ENCODE measurements at places on chromosomes 3 and 15. TPM values are rescaled to one million over a fixed set of nuclear protein-coding genes. Genes with fewer than 3 reads are reported as not detected.

Gene CAV3
- not detected for total RNA-seq

Gene PDE12
- total RNA-seq = 24.0 TPM

Gene P3H2
- total RNA-seq = 1.8 TPM

DNA sequence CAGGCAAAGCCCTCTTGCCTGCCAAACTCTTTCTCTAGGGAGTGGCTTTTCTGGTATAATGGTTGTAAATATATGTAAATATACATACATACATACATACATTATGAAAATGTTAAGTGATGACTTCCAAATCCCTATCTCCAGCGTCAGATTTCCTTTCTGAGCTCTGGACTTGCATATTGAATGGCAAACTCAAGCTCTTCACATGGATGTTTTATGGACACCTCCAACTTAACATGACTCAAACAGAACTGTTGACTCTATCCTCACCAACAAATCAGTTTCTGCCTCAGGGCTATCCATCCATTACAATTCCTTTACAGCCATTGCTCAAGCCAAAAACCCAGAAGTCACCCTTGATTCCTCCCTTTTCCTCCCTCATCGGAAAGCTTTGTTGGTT, 45.1 kb downstream of the ADAMTSL3 start:
- no peak for DNase-seq
- H3K4me1 ChIP-seq = no peaks in the 10 kb centered on the region
- H3K36me3 ChIP-seq = no peaks in the 10 kb centered on the region
- no peak overlapping the region for H3K4me3 ChIP-seq
- H3K27me3 ChIP-seq = no peaks in the 10 kb centered on the region
- no peak overlapping the region for H3K27ac ChIP-seq

GRCh38 chr3:12797124-12797891, 828 bp downstream of the CAND2 start:
- H3K4me1 ChIP-seq = no peaks in the 10 kb centered on the region
- H3K27me3 ChIP-seq = no peaks in the 10 kb centered on the region
- no peaks in the 10 kb centered on the region for H3K36me3 ChIP-seq
- no peak overlapping the region for H3K4me3 ChIP-seq

- H3K27me3 ChIP-seq = no peaks in the 10 kb centered on the region
- no peaks in the 10 kb centered on the region for H3K36me3 ChIP-seq
- DNase-seq = no peak
- no peak overlapping the region for H3K4me3 ChIP-seq
- H3K27ac ChIP-seq = no peak overlapping the region
These were observed 48.4 kb downstream of the EPHA3 start for GRCh38 chr3:89155811-89156210.

DNA sequence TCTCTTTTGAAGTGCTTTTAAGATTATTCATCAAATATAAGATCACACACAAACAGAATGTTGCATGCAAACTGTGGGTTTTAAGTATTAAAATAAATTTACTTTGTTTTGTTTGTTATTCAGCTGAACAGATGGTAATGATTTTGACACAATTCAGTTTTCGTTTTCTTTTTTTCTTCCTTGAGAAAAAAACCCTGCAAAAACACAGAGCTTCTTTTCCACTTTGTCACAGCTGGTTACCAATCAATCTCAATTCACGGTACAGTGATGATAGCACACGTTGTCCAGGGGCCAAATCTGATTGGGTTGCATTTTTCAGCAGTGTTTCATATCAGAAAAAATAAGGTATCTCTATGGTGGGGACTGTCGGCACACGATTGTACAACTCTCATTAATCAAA, 473.6 kb downstream of the ROBO2 start:
- no peak overlapping the region for H3K27ac ChIP-seq
- no peak overlapping the region for H3K4me3 ChIP-seq
- no peak for DNase-seq
- H3K4me1 ChIP-seq = no peaks in the 10 kb centered on the region
- no peaks in the 10 kb centered on the region for H3K36me3 ChIP-seq
- no peaks in the 10 kb centered on the region for H3K27me3 ChIP-seq

DNA sequence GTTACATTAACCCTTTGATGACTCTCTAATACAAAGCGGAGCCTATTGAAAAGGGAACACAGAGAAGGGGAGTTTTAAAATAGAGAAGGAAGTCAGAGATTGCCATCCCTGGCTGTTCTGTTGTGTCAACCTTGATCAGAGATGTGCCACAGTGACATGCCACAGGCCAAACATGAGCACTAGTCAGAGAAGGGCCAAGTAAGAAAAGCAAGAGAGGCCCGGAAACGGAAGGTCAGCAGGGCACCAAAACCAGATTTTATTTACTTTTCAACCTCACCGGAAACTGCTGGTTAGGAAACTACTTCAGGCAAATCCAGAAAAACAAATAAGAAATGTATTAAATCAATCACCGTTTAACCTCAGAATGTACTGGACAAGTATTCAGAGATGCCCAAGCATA, 171.8 kb downstream of the ALCAM start:
- H3K36me3 ChIP-seq = no peaks in the 10 kb centered on the region
- H3K27me3 ChIP-seq = no peaks in the 10 kb centered on the region
- H3K4me1 ChIP-seq = no peaks in the 10 kb centered on the region
- DNase-seq = no peak
- H3K27ac ChIP-seq = no peak overlapping the region

DNA sequence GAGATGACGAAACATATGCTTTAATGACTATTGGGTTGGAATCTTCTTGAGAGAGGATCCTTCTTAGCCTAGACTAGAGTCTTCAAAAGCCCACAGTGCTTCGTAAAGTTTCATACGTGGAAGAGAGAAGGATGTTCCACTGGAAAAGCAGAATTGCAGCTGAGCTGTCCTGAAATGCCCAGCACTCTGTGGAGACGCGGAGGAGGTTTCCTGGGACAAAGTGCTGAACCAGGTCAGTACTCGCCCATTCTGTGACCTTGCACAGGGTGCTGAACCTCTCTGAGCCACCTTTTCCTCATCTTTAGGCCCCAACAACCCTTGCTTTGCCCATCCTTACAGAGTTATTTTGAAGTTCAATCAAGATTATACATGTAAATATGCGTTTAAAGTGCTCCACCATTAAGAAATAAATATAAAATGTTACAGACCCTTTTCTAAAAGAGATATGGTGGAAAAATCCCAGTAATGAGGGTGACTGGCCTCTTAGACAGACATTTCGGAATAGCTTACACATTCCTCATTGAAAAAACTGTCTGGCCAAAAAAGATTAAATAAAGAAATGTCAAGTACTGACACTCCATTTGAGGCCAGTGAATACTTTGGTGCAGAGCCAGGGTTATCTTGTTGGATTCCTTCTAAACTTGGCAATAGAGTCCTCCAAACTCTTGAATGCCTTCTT, 4.2 kb upstream of the MAGEF1 start:
- H3K36me3 ChIP-seq = no peaks in the 10 kb centered on the region
- no peak overlapping the region for H3K27ac ChIP-seq
- no peaks in the 10 kb centered on the region for H3K4me1 ChIP-seq

- H3K4me3 ChIP-seq = no peak overlapping the region
- H3K36me3 ChIP-seq = no peaks in the 10 kb centered on the region
- H3K4me1 ChIP-seq = no peaks in the 10 kb centered on the region
- H3K27ac ChIP-seq = no peak overlapping the region
- H3K27me3 ChIP-seq = peaks cover 3% of the 10 kb centered on the region
- DNase-seq = no peak
These were observed 13.9 kb downstream of the HDGFL3 start for GRCh38 chr15:83193721-83194120.
